ENCODE measurements at places on chromosomes 2 and 18.

GRCh38 chr2:207480521-207481040, 49.2 kb upstream of the CREB1 start:
- DNase-seq, result no peak

DNA sequence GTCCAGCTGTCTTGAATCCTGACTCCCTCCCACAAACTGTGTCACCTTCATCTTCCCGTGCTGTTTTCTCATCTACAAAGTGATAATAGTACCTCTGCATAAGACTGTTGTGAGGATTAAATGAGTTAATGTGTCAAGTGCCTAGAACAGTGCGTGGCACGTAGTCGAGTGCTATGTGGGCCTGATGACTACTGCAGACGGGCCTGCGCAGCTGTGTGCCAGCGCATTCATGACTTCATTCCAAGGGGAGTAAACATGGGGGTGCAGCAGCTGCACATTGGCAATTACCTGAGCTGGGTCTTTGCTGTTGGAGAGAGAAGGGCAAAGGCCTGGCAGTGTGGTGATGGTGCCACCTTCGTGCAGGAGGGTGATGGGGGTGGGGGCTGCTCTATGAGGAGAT, 5.0 kb downstream of the TEX44 start:
- no peak for DNase-seq

DNA sequence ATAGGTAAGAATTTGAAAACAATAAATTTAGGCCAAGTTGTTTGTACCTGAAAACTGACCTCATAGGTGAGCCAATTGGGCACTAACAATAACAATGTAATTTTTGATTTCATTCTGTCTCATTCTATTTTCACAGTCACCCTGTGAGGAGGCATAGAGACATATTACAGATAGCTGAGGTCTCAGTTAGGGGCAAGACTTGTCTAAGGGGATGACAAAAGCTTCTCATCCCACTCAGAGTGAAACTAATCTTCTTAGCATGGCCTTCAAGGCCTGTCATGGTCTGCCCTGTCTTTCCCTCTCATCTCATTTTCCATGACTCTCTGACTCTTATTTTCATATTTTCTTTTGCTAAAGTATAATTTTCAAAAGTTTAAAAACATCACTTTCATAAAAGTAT, 562.0 kb upstream of the TNP1 start:
- DNase-seq, result no peak

DNA sequence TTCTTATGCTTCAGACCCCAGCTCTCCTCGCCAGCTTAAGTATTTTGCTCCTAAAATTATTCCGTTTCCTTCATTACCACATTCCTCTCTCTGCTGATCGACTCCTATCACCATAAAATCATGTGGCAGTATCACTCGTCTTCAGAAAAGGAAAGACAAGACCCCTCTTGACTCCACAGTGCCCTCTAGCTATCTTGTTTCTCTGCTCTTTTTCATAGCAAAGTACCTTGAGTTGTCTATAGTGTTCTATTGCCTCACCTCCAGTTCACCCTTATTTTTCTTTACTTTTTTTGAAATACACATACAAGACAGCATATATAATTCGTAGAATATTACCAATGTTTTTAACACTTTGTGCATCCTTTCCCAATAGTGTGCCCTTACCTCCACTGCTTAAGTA, 273.2 kb upstream of the SIX3 start:
- DNase-seq, result no peak

DNA sequence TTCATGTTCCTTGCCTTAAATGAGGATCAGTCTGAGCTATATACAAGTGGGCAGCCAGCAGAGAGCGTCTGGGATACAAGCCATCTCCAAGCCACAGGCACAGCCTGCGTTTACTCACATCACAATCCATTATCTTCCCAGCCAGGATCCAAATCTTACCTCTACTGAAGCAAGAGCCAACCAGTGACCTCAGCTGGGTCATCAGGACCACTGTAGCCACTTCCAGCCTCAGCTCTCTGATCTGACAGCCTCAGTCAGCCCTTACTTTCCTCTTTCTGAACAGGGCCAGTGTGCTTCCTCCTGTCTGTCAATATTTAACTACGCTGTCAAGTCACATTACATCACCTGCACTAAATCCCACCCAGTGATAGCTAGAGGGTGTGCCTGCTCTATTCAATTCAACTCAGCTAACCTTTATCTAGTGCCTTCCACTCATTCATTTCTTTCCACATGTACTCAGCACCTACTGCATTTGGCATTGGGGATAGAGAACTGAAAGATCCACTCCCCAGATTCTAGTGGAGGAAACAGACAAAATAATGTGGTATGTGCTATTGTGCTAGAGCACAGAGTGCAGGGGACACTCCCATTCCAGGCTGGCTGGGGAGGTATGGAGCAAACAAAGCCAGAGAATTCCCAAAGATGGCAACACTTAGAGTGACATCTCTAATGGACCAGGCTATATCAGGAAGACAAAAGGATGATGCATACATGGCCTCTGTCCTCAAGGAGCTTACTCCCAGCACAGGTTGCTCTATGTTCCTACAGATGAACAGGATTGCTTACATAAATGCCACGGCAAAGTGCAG, 146.5 kb downstream of the NCKAP5 start:
- no peak for DNase-seq

GRCh38 chr18:2466978-2467377, 104.3 kb downstream of the METTL4 start:
- no peak for DNase-seq

GRCh38 chr2:172970660-172971059, 105.0 kb upstream of the MAP3K20 start:
- peak; percentile 34 for DNase-seq

DNA sequence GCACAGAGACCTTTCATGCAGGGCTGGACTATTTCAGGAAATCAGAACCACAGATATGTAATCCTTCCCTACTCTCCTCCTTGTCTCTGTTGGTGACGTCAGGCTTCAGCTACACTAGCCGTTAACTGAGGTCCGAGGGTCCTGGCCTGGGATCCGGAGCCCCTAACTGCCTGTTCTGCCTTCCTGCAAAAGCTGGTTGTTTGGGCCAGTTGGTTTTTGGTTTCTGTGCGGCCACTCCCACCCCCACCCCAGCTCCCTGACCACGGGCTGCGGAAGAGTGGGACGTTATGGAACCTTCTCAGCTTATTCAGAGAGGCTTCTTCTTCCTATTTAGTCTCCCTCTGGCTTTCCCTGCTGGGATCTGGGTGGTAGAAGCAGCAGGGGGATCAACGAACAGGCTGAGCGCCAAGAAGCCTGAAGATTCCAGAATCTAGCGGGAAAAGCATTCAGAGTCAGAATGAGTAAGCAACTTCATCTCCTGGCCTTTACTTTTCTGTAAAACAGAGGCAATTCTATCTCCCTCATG, 49.3 kb upstream of the ROCK2 start:
- DNase-seq, result no peak

DNA sequence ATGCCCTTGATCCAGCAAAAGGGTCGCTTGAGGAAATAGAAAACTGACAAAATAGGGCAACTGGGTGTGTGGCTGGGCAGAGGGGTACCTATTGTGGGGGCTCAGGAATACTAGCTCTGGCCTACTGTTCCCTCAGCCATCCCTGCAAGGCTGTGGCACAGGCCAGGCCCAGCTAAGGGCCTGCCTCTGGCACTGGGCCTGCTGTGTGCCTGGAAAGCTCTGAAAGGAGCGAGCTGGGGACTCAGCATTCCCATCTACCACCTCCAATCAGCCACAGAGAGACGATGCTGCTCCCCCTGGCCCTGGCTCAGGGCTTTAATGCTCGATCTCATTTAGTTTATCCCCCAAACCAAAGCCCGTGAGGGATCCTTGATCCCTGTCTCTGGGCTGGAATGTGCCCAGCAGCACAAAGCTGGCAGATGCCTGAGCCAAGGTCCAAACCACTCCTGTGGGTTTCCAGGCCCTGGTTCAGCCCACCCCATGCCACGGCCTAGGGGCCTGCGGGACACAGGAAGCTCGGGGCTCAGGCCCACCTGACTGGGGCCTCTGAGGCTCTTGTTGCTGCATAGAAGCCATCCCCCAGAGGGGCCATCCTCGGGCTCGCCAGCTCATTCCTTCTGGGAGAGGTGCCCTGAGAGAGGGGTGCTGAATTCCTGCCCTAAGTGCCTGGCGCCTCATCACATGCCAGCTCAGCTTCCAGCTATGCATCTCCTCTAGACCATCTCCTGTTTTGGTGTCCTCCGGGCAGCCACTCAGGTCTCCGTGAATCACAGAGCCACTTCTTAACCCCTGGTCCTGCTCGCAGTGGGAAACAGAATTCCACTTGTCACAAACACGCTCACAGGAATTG, 43.0 kb upstream of the KCNF1 start:
- DNase-seq, result no peak

- no peak for DNase-seq
Measured at GRCh38 chr2:212495046-212495445, 43.6 kb downstream of the ERBB4 start.

- no peak for DNase-seq
Measured at GRCh38 chr18:11851806-11852337, 659 bp downstream of the CHMP1B start.

DNA sequence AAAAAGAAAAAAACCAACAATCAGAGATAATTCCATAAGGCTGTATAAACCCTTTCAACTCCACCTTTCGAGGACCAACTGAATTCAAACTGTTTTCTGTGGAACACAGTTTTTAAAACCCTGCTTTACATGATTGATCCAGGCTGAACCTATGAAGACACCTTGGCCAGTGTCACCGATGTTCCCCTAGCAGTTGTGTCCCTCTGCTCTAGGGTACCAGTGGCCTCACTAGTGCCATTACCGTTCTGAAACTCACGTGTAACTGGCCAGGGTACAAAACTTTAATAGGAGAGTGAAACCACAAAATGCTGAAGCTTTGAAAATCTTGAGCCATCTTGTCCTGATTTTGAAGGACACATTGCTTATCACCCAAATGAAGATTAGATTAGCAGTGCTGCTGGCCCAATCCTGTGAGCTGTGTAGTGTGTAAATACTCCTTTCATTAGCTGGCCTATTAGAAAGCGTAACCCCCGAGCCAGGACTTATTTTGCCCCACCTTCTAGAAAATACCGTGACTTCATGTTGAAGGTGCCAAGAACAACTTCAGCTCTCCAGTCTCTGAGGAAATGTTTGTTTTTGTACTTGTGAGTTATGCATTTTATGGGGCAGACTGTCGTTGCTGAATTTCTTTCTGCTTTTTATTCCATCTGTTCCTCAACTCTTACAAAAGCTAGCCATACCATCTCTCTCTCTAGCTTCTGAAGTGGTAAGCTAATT, 147.8 kb upstream of the MAP3K20 start:
- DNase-seq, result no peak

DNA sequence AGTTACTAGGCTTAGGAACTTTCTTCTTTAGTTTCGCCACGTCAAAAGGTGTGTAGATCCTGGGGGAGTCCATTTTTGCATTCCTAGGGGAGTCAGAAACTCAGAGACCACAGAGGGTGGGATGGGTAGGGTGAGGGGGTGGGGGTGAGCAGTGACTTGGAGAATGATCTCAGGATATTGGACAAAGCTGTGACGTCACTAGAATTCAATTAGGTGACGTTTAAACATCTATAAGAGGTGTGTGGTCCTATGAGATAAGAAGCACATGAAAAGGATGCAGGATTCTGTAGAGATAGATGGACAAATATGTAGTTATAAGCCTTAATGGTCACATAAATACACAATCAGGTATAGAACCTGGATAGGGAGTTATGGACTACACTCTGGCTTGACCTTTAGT, 21.5 kb downstream of the SLC4A3 start:
- DNase-seq, result no peak

DNA sequence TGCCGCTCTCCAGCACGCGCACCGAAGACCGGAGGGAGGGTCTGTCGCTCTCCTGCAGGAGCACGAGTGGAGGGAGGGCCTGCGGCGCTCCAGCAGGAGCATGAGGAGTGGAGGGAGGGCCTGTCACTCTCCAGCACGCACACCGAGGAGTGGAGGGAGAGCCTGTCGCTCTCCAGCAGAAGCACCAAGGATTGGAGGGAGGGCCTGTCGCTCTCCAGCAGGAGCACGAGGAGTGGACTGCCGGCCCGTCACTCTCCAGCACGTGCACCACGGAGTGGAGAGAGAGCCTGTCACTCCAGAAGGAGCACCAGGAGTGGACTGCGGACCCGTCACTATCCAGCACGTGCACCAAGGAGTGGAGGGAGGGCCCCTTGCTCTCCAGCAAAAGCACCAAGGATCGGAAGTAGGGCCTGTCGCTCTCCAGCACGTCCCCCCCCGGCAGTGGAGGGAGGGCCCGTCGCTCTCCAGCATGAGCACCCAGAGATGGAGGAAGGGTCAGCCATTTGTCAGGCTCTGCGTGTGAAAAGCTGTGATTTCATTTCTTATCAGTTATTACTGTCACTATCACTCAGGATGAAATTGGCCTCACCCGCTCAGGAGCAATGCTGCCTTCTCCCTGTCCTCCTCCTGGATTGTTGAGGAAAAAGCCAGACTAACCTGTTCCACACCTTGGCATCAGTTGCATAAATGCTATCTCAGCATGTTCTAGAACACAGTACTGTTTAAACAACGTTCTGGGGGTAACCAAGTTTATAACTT, 35.9 kb downstream of the ADI1 start:
- DNase-seq, result no peak

DNA sequence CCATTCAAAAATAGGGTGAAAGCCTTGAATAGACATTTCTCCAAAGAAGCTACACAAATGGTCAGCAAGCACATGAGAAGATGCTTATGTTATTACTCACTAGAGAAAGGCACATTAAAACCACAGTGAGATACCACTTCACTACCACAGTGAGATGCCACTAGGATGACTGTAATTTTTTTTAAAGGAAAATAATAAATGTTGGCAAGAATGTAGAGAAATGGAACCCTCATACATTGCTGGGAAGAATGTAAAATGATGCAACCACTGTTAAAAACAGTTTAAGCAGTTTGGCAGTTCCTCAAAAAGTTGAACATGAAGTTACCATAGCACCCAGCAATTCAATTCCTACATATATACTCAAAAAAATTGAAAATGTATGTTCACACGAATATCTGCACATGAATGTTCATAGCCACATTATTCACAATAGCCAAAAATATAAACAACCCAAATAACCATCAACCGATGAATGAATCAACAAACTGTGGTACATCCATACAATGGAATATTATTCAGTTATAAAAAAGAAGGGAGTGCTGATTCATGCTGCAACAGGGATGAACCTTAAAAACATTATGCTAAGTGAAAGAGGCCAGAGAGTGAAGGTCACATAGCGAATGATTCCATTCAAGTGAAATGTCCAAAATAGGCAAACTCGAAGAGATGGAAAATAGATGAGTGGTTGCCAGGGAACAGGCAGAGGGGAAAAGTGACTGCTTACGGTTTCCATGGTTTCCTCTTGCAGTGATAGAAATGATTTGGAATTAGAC, 156.2 kb upstream of the NDUFV2 start:
- DNase-seq, result no peak

GRCh38 chr18:59633317-59633716, 63.9 kb downstream of the CCBE1 start:
- no peak for DNase-seq

DNA sequence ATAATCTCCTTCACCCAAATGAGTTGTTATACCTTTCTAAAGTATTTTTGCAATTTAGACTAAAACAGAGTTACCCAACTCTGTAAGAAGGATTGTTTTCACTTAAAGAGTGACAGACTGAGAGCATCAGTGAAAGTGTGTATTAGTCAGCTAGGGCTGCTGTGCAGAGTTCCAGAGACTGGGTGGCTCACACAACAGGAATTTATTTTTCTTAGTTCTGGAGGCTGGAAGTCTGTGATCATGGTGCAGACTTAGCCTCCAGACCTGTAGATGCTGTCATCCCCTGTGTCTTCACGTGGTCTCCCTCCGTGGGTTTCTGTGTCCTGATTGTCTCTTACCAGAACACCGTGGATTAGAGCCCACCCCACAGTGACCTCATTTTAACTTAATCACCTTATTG, 40.0 kb downstream of the BCL2L11 start:
- no peak for DNase-seq

- no peak for DNase-seq
Measured at GRCh38 chr2:63046552-63046951, 4.1 kb upstream of the OTX1 start.

All from stimulated activated CD8-positive, alpha-beta memory T cell treated with anti-CD3 and anti-CD28 coated beads, Interleukin-7, amount 100 ng/mL, for 48 hours (primary cell).